GM04503 (cell line): ENCODE measurements at places on chromosomes 4 and X.

DNA sequence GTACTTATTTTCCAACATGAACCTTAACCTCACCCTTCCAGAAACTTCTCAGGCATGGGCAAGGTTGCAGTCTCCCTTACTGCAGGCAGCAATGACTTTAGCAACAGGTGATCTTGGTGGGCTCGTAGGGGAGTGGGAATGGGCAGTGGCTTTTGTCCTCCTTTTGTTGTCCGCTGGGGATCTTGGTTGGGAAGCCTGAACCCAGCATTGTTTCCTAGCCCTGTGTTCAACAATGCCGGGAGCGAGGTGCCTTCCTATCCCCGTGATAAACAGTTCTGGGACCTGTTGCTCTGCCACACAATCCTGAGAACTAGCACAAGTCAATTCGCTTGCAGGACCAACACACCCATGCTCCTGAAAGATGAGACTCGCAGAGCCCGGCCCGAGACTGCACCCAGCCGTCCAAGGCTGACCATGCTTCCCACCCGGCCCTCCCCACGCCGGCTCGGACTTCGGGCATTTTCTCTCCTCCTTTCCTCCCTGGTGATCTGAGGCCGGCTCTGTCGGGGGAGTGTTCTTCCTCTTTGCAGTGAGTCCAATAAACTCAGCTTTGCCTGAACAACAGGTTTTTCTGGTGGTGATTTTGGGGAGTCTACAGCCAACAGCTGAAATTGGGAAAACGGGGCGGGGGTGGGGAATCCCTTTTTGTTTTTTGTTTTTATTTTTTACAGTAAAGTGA lies 20.2 kb downstream of the IRAK1 start:
- no peak for DNase-seq

DNA sequence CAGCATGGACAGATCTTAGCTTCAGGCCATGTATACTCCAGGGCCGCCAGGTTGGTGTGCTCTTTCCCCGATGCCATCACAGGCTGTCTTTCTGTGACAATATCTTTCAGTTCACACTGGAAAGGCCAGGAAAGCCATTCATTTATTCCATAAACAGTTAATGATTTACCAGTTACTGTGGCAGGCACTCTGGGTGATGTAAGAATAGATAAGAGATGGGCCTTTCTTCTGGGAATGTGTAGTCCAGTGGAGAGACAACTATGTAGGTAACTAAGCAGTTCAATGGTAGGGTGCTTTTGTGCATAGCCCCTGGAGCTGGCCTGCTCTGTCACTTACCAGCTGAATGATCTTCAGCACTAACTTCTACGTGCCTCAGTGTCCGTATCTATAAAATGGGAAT lies 46.3 kb upstream of the LEF1 start:
- DNase-seq, result no peak

- DNase-seq, result no peak
Observed at GRCh38 chr4:1047976-1048772, 36.7 kb downstream of the FGFRL1 start.

DNA sequence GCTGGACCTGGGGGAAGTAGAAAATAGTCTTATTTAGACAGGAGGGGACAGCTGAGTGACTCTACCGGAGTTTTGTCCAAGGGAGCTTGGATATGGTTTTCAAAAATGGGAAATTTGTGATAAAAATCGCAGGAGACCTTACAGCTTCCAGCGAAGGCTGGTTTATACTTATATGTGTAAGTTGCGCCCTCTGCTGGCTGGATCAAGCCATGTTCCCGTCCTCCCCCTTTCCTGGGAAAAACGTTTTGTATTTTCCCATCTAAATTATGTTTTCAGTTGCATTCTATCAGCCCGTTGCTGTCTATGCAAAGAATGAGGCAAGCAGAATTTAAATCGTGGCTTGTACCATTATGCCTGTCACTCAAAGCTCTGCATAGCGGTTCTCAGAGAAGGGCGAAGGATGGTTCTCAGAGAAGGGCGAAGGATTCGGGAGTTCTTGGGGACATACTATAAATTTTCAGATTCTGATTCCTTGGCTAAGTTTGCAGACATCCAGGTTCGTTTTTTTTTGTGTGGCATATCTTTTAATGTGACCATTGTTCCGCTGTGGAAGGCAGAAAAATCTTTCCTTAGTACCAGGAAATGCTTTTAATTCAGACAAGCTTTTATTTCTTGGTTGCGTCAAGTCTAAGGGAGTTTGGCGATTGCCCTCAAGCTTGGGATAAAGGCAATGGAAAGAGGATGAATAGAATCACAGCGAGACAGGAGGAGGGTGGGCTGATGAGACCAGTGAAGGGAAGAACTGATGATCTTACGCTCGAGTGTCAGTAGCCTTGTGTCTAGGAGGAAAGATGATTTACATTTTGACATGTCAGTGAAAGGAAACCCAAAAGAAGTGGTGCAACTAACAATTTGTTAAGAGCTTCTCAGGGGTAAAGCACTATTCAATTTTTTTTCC lies 128.5 kb upstream of the ARX start:
- DNase-seq, result no peak

- DNase-seq, result no peak
Observed at GRCh38 chrX:132842460-132843238, 115.8 kb downstream of the HS6ST2 start.

GRCh38 chr4:11698846-11699590 lies 270.3 kb upstream of the HS3ST1 start:
- DNase-seq, result no peak

DNA sequence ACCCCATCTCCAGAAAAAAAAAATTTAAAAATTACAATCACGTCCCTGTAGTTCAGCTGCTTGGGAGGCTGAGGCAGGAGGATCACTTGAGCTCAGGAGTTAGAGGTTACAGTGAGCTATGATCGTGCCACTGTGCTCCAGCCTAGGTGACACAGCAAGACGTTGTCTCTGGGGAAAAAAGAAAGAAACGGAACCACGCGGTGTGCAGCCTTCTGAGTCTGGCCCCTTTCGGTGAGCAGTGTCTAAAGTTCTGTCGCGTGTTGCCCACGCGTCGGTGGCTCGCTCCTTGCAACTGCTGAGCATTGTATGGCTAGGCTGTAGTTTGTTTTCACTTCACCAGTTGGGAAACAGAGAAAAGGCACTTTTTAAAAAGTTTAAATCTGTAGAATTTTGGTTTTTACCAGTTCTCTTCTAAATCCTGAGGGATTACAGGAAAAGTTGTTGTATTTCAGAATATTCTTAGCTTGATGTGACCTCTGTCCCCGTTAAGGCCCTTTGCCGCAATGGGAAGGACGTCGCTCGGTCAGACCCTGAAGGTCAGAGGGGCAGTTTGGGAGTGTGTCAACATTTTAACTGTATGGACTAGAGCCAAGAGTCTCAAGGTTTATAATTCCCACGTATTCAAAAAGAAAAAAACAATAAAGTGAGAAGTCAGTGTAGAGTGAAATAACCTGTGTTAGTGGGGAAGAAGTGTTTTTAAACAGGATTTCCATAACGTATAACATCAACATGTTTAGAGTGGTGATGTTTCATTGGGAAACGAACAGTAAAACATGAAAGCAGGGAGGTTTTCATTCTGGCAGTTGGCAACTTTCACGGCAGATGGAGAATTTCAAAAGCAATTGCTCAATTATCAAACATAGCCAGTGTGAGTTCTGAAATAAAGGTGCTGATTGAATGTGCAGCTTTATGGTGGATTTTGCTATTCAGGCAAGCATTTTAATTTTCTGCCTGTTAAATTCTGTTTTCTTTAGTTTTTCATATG lies 45.8 kb upstream of the MSANTD1 start:
- DNase-seq, result no peak

GRCh38 chrX:120357186-120357585 lies 4.7 kb upstream of the ATP1B4 start:
- DNase-seq, result no peak

DNA sequence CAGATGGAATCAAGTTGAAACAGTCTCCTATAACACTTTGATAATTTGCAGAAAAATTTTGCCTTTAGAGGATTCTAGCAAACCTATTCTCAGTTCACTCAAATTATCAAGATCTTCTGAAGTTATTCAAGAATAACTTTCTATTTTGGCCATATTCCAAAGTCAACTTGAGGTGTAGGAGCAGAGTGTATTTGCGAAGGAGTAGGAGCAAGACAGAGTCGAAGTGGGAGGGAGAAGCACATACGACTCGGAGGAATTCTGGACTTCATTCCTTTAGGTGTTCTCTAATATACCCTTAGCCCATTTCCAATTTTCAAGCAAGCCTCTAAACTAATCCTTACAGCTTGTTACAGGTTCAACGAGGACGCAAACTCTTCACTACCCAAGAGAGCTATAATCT lies 252.9 kb downstream of the GPM6A start:
- no peak for DNase-seq

DNA sequence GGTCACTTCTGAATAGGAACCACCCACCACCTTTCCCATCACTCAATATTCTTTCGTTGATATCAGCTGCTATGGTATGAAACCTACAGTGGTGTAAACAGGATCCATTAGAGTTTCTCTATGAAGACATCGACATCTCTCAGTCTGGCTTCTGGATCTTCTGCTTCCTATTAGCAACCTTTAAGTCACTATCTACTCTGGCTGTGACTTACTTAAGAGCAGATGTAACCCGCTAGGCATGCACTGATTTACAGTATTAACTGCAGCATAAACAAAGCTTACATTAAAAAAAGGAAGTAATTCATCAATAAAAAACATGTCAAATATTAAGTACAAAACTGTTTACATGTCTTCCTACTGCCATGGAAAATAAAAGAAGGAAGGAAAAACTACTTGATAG lies 96.4 kb downstream of the ANAPC10 start:
- no peak for DNase-seq

DNA sequence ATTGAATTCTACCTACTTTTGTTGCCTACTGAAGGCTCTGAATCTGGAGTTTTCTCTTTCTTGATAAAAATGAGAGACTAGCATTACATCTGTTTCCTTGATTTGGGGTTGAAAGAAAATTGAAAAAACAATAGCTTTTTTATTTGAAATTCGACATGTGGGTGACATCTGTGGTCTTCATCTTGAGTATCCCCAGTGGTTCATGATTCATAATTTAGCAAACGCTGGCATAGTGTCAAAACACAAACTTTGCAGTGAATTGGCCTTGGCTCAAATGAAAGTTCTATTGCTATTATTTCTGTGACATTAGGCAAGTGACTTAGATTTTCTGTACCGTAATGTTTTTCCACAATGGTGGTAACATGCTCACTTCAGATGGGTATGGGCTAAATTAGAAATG lies 747.6 kb downstream of the PCDH7 start:
- no peak for DNase-seq

DNA sequence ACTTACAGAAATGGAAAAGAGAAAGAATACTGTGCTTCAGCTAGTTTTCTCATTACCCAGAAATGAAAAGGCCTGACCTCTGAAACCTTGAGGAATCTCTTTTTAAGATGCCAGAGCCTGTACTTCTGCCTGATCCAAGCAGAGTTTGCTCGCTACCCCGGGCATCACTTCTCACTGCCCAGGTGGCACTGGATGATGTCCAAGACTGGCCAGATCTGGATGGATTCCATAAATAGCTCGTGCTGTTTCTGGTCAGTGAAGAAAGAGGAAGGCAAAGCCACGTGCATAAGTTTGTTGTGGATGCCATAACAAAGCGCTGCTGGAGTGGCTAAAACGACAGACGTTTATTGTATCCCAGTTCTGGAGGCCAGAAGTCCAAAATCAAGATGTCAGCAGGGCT lies 133.5 kb downstream of the TBL1X start:
- DNase-seq, result no peak

DNA sequence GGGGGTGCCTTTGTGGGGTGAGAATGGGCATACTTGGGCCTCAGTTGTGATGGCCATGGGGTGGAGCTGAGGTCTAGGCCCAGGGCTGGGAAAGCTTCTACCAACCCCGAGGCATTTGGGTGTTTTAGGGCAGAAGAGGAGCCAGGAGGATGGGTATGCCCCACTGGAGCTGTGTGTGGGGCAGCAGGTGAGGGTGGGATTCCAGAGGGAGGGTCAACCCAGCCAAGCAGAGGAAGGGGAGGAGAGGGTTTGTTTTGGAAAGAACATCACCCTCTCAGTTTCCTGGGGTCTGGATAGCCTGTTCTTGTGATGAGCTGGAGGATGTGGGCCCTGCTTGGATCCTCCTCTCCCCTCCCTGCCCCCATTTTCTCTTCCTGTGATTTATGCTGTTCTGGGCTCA lies 620 bp downstream of the IL9R start:
- no peak for DNase-seq

- no peak for DNase-seq
Observed at GRCh38 chr4:154595807-154596206, 5.3 kb upstream of the FGA start.

DNA sequence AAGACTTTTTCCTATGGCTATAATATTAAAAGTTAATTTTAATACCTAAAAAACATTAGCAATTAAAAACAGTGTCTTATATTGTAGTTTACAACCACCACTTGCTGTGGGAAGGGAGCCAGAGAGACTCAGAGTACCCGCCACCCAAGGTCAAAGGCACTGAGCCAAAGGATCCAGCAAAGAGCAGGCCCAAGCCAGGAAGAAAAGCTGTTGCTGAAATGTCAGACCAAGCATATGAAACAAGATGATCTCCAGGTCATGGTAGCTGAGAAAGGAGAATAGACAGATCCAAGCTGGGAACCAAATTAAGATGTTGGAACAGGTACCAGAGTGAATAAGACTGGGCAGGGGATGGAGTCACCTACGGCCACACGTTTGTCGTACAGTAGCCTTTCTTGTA lies 18.8 kb upstream of the ATOH1 start:
- DNase-seq, result no peak

- DNase-seq, result no peak
Observed at GRCh38 chrX:40380655-40381488, 199.9 kb upstream of the ATP6AP2 start.

DNA sequence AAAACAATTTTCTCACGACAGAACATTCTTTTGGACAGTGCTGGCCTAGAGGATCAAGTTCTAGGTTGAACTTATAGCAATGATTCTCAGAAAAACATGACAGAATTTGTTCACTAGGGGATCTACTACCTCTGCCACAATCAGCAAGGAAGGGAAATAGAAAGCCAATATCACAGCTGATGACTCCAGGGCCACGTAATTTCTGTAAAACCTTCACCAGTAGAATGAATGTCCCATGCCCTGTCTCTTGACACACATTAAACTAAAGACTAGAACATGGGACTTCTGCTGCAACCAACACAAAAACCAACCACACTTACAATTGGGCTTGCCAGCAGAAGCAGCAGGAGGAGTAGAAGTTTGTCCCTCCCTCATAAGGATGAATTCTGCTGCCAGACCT lies 86.0 kb upstream of the NPFFR2 start:
- no peak for DNase-seq

DNA sequence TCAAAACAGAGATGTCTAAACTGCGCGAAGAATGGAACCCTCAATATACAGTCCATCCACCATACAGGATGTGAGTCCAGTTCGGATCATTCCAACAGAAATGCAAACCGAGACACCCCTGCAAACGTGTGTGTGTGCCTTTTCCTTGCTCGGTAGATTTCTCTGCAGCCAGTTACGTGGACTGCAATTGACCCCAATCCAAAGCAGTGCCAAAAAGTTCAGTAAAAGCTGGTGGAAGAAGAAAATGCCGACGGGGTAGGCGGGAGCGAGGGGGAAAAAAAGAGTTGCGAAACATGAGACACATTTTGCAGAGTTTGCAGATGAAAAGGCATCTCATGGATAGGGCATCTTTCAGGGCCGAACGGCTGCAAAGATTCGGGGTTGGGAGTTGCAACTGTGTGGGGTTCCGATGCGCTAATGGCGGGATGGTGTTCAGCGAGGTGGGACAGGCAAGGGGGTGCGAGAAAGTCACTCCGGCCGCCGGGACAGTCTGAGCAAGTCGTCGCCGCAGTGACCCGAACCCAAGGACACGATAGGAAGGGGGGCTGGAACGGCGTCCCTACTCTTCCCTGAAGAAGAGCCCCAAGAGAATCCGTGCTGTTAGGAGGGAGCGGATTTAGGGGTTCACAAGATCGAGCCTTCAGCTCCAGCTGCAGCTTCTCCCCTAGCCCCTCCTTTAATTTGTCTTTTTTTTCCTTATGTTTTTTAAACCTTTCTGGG lies 3.8 kb downstream of the PHOX2B start:
- DNase-seq, result no peak

- DNase-seq, result peak; percentile 85
Observed at GRCh38 chr4:76821641-76822040, 76.3 kb downstream of the SOWAHB start.
